ENCODE measurements at places on chromosomes 2 and 18. TPM values are rescaled to one million over a fixed set of nuclear protein-coding genes. Genes with fewer than 3 reads are reported as not detected.

The PEX13 gene
- total RNA-seq: 29.7 TPM

The DLGAP1 gene
- total RNA-seq: 7.9 TPM

DNA sequence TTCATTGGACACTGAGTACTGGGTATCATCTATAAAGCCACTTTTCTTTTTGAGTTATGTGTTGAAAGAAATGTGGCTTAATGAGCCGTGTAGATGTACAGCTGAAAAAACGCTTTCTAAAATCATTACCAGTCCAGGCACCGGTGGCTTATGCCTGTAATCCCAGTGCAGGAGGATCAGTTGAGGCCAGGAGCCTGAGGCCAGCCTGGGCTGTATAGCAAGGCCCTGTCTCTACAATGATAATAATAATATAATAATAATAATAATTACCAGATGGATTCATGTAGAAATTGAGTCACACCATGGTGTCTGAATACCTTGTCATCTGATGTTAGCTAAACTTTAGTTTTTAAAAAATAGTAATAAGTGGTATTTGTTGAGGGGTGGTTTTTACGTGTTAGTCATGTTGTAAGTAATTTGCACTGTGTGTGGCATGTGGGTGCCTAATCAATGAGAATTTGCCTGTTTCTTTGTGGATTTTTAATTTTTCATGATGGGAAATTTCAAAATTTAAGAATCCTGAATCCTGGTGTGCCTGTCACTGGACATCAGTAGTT lies 30.1 kb downstream of the NCK2 start:
- no peak overlapping the region for H3K4me3 ChIP-seq
- no peaks in the 10 kb centered on the region for H3K4me1 ChIP-seq
- H3K27me3 ChIP-seq: no peaks in the 10 kb centered on the region

The PRADC1 gene
- total RNA-seq: 42.6 TPM

The ZNF519 gene
- 12.0 TPM for total RNA-seq

GRCh38 chr2:54635554-54636152 lies 87.8 kb upstream of the EML6 start:
- H3K4me1 ChIP-seq: peaks cover 3% of the 10 kb centered on the region
- H3K27me3 ChIP-seq: no peaks in the 10 kb centered on the region
- H3K27ac ChIP-seq: no peak overlapping the region
- H3K4me3 ChIP-seq: no peak overlapping the region
- DNase-seq: peak; percentile 51
- peaks cover 72% of the 10 kb centered on the region for H3K36me3 ChIP-seq
